ENCODE measurements at places on chromosomes 6 and 20.

DNA sequence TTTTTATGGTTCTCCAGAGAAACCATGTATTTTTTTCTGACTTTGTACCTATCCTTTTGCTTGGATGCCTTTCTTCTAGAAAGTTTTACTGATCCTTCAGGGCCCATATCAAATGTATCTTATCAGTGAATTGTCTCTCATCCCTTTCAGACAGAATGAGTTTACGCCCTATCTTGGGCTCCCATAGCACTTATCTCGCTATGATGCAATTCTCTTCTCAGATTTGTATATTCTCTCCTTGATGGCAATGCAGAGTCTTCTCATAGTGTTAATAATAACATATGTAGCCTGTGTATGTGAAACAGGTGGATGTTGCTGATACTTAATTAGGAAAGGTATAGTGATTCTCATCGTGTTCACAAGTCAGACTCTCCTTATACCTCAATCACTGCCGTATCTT lies 336.2 kb downstream of the UTRN start:
- DNase-seq: no peak

DNA sequence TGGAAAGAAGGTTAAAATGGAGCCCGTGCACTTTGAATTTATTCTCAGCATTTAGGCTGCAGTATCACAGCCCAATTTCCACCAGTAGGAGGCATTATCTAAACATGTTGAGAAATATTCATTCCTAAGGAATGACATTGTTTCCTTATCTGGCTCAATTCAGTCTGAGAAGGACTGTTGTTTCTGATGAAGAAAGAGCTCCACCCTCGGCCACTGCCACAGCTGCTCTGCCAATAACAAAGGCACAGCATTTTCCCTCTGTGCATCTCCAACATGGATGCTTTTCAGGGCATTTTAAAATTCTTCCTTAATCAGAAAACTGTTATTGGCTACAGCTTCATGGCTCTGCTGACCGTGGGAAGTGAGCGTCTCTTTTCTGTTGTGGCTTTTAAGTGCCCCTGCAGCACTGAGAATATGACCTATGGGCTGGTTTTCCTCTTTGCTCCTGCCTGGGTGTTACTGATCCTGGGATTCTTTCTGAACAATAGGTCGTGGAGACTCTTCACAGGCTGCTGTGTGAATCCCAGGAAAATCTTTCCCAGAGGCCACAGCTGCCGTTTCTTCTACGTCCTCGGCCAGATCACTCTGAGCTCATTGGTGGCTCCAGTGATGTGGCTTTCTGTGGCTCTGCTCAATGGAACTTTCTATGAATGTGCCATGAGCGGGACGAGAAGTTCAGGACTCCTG lies at the start of gene CALHM5:
Gene CALHM5, plus strand, starts transcription at position 216 of the 687 bp plus-strand sequence. Its CDS starts 58 bp downstream, at position 274.
- no peak for DNase-seq

- DNase-seq: no peak
Observed at GRCh38 chr6:133978896-133979240, 25.8 kb downstream of the TBPL1 start.

GRCh38 chr20:47143657-47144056 lies 212.8 kb downstream of the ZMYND8 start:
- DNase-seq: no peak

DNA sequence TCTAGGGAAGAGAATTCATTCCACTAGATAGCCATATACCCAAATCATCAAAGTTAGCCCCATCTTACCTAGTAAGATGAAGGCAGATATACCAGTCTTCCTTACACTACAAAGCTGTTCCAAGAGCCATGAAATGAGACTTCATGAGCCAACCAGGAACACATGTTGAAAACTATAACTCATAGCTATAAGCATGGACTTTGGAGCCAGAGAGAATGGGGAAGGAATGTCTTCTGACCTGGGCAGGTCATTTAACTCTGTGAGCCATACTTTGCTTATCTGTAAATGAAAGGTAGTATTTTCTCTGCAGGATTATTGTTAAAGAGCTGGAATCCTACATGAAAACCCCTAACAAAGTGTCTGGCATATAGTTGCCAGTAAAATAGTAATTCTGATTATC lies 27.3 kb downstream of the ADGRF5 start:
- DNase-seq: no peak

GRCh38 chr6:56073315-56073714 lies 174.1 kb downstream of the COL21A1 start:
- DNase-seq: no peak

DNA sequence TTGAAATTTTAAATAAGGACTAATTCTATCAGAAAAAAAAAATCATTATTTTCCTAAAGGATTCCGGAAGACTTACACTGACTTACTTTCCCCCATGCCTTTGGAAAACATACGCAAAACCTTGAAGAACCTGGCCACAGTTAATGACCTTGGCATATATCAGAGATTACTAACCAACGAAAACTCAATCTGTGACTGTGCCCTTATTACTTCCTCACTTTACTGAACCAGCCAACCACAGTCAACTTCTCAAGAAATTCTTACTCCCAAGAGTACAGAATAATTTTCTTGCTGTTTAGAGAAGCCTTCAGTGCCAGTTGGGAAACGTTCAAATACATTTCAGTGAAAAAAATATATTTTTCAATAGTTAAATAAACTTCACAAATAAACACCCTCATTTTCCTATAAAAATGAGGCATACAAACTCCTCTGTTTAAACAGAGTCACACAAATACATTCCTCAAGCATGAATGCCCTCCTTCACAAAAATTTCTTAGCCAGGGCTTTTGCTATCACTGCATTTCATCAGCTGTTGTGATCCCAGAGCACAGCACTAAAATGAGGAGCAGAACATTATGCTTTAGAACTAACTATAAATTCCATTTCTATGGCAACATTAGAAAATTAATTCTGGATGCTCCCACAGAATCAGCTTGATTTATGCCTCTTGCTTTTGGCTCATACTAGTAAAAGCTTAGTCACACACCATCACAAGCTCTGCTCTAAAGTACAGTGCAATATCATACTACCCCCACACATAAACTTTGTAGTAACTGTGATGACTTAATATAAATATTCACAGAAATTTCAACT lies 117.6 kb downstream of the DST start:
- no peak for DNase-seq

DNA sequence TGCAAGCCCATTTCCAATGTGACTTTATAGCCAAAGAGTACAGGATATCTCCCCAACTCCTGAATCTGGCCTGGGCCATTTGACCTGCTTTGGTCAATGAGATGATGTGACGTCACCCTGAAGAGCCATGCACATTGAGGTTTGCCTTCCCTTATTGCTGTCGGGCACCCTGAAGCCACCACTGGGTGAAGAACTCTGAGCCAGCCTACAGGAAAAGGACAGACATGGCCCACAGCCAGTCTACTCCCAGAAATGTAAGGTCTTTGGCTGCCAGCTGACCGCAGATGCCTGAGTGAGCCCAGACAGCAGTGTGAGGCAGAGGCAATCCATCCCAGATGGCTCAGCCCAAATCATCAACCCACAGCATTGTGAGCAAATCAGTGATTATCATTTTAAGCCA lies 3.7 kb upstream of the SYNDIG1 start:
- no peak for DNase-seq

GRCh38 chr6:156864557-156864956 lies 87.4 kb downstream of the ARID1B start:
- DNase-seq: no peak

GRCh38 chr6:51468704-51469103 lies 618.7 kb downstream of the PKHD1 start:
- no peak for DNase-seq

DNA sequence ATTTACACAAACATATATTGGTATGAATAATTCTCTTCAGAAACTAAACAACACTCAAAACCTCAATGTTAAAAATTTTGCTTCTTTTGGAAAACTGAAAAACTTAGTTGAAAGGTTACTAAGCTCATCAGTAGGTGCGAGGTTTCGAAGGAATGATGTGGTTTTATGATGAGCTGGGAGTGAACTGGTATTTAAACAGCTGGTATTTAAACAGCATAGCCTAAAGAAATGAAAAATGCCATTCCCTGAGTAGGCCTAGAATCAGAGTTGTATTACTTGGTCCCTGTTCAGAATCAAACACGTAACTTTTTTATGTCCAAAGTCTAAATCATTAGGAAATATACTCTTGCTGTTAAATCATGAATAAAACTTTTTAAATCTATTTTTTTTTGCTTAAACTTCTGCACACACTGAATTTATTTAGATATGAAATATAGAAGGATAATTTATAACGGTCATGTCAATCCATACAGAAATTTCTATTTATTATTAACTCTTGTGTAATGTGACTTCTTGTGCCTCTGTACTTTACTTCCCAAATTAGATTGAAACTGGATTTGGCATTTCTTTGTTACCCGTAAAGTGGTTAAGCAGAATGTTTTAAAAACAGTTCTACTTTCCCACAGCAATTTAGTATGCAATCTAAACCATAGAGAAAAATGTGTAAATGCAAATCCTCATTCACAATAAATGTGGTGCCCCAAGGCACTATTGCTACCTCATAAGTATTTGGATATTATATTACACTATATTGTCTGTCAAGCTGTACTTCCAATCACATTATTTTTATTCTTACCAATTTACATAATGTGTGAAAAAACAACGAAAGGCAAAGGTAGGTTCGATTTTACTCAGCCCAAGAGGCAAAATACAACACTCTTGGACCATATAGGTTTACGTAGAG lies 124.1 kb downstream of the HS3ST5 start:
- no peak for DNase-seq

GRCh38 chr6:20652299-20653084 lies 118.2 kb downstream of the CDKAL1 start:
- DNase-seq: no peak

DNA sequence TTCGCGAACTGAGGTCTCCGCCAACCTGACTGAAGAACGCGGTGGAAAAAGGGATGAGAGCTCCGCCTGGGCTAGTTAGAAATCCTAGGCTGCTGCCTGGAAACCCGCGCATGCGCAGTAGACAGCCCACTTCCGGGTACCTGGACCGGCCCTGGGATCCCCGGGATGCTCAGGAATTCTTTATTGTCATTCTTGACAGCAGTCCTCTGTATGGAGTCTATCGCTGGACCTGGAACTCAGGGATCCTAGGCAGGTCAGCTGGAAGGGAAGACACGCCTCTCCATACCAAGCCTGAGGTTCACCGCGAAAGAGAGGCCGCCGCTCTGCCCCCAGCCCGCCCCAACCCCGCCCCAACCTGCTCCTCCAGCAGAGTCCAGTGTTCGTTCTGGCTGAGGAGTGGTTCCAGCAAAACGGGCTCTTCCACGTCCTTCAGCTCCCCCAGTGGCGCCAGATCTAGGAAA lies 1379.2 kb upstream of the DEFB115 start:
- DNase-seq: no peak

DNA sequence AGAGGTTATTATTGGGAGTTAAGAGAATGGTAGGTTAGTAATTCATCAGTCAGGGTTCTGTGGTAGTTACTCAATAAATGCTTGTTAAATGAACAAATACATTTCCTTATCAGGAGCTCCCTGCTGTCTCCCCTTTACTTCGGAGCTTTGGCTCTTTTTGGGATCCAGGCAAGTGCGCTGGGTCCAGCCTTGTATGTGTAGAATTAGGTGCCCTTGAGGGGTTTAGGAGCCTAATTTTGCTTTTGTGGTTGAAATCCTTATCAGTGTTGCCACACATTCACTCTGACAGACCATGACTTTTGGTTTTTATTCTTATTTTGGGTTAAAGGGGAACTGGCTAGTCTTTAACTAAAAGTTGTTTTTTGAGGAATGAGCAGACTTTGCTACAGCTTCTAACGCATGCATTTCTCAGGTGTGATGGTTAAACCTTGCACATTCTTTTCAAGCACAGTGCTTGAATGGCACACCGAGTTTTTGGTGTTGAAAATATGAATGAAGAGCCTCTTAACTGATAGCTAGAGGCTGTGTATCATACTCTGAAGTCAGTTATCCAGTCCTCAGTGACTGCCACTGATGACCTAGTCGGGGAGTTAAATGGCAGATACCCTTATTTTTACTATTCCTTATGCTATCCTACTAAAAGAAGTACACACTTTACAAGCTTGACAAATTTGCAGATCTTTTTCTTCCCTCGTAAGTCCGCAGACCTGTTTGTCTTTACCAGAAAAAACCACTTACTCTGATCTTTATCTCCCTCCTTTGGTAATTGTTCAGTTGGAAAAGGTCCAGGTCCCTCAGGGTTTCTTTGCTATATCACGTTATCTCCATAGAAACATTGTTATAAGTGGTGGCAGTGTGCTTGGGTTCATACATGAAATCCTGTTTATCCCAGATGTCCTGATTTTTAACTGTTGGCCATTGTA lies 50.7 kb upstream of the PLCG1 start:
- DNase-seq: no peak

- no peak for DNase-seq
Observed at GRCh38 chr20:56249956-56250355, 1.4 kb downstream of the MC3R start.

DNA sequence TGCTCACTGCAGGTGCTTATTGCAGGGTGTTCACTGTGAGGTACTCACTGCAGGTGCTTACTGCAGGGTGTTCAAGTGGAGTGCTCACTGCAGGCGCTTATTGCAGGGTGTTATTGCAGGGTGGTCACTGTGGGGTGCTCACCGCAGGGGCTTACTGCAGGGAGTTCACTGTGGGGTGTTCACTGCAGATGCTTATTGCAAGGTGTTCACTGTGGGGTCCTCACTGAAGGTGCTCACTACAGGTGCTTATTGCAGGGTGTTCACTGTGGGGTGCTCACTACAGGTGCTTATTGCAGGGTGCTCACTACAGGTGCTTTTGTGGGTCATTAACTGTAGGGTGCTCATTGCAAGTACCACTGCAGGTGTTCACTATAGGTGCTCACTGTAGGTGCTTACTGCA lies 20.2 kb downstream of the APMAP start:
- no peak for DNase-seq

DNA sequence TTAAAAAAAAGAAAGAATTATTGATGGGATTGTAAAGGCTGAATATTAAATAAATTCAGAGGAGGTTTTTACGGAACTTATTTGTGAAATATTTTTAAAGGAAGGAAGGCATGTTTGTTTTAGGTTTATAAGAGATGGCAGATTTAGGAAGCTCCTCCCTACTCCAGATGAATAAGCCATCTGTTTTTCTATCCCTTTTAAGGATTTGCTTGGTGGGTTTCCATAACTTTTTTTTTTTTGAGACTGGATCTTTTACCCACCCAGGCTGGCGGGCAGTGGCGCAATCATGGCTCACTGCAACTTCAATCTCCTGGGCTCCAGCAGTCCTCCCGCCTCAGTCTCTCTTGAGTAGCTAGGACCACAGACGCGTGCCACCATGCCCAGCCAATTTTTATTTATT lies 30.4 kb downstream of the PTPRA start:
- no peak for DNase-seq

GRCh38 chr6:92364948-92365541 lies 1054.3 kb downstream of the EPHA7 start:
- DNase-seq: no peak

- no peak for DNase-seq
Observed at GRCh38 chr20:61353261-61354000, 101.4 kb downstream of the CDH4 start.

GRCh38 chr20:43558412-43559146 lies at the start of gene SGK2:
Gene SGK2 (plus strand): TSS chr20:43559027. CDS start chr20:43566496, 7,469 bp downstream.
- DNase-seq: no peak

- no peak for DNase-seq
Observed at GRCh38 chr20:49210101-49210756, 9.0 kb upstream of the DDX27 start.

- DNase-seq: no peak
Observed at GRCh38 chr6:158042245-158042798, 60.7 kb downstream of the SYNJ2 start.
